ENCODE measurements at places on chromosomes 7 and 10.

GRCh38 chr7:91338226-91339020 lies 74.2 kb downstream of the FZD1 start:
- DNase-seq = no peak

DNA sequence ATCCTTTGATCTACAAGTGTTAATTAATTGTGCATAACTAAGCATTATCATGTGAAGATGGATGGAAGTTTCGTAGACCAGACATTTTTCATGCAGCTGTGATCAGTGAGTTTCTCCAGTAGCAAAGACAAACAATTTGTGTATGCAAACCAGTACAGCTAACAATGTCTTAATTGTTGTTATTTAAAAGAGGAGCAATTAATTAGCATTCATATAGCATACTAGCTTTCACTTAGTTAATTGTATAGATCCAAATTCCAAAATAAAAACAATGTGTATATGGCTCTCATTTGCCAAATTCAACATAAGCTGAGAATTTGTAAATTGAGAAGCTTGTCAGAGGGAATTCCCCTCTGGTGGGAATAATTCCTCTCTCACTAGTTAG lies 22.6 kb upstream of the PRKCQ start:
- no peak for DNase-seq

- no peak for DNase-seq
Observed at GRCh38 chr10:15868006-15868405, 7.7 kb upstream of the MINDY3 start.

GRCh38 chr7:141012696-141013344 lies 1.9 kb downstream of the MRPS33 start:
- DNase-seq = no peak

DNA sequence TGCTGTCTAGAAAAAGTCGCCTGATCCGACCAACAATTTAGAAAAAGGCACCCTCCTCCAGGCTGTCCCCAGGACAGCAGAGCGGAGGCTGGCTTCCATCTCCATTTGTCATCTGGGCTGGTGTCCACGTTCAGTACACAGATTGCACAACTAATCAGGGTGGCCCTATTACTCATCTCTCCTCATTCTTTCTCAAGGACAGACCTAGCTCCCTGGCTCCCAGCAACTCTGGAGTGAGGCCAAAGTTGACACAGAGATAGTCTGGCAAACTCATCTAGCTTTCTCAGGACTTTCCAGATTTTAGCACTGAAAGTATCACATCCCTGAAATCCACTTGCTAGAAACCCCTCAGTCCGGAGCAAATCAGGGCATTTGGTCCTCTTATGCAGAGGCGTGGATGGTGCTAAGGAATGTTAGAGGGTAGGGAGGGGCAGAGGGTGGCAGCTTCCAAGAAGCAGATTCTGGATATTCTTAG lies 75.1 kb downstream of the DNAH11 start:
- no peak for DNase-seq

DNA sequence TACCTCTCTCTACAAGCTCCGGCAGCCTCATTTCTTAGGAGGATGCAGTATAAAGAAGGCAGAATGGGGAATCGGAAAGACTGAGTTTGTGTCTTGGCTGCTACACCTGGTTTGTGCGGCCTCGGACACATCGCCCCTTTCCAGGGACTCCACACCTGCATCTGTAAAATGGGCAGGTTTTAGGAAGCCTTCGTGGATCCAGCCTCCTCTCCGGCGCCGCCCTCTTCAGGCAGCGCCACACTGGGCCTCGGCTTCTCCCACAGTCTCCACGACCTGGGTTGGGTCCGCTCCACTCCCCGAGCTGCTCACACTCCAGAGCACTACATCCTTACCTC lies 341 bp downstream of the GOT1 start:
- DNase-seq = peak; percentile 28

- DNase-seq = peak; percentile 43
Observed at GRCh38 chr10:12720217-12720981, 281.1 kb downstream of the CCDC3 start.

DNA sequence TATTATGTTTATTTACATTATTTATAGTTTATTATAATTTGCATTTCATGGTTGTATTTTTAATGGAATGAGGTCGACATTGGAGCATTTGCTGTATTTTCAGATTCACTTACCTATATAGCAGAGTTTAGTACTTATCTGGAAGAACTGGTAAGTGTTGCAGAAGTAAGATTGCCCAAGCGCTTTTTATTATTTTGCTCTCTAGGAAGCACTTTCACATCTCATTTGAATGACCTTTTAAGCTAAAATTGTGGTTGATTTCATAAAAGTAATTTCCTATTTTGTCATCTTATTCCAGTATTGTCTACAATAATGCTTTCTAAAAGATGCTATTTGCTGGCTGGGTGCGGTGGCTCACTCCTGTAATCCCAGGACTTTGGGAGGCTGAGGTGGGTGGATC lies 28.6 kb downstream of the SEC61A2 start:
- no peak for DNase-seq

DNA sequence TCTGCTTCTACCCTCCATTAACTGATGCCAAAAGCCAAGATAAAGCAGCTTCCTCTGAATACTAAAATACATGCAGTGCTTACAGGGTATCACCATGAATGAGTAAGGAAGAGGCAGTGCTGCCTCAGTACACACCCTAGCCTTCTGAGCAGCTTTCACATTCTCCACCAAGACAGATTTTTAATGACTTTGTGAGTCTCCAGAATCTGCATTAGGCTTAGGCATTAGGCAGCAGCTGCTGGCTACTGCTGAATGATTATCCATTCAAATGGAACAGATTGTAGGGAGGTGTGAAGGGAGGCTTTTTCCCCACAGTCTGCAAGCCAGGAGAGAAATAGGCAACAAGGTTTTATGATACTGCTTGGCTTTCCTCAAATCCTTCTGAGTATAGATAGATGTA lies 1226.7 kb upstream of the LRRN3 start:
- peak; percentile 14 for DNase-seq

GRCh38 chr7:27168265-27168947 lies 3.1 kb upstream of the HOXA9 start:
- DNase-seq = peak; percentile 50

DNA sequence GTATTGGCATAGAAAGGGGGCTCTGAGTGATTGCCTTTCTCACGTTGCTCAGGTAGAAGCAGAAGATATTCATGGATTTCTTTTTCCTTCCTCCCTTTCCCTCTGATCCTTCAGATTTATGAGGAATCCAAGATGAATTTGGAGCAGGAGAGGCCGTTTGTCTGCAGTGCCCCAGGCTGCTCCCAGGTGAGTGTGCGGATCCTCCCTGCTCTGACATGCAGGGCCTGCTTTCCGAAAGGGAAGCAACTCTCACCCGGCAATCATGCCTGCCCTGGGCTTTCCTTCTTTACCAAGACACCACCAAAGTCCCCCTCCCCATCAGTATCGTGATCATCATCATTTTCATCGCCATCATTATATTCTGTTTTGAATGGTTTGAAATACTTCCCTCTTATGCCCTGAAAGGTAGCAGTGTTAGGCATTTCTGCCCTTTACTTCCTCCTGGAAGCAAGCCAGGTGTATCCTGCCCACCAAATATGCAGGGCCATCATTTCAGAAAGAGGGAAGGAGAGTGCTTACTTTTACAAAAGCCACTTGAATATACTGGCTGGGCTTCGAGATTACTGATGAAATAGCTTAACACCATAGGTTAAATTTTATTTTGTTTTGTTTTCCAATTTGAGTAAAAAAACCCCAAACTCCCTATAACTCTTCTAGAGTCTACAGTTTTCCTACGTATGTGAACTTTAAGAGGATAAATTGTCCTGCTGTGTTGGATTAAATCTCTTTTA lies 75.9 kb downstream of the CREB5 start:
- peak; percentile 11 for DNase-seq

DNA sequence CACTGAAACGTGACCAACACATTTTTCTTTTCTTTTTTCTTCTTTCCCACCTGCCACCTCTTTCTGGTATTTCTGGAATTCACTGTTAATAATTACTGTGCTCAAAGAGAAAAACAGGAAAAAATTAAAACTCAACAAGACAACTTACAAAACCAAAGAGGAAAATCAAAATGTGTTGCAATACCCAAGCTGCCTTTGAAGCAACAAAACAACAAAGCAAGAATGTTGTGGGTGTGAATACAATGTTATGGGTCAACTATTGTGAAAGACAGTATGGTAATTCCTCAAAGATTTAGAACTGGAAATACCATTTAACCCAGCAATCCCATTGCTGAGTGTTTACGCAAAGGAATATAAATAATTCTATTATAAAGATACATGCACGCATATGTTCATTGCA lies 415.1 kb downstream of the GFRA1 start:
- DNase-seq = no peak

DNA sequence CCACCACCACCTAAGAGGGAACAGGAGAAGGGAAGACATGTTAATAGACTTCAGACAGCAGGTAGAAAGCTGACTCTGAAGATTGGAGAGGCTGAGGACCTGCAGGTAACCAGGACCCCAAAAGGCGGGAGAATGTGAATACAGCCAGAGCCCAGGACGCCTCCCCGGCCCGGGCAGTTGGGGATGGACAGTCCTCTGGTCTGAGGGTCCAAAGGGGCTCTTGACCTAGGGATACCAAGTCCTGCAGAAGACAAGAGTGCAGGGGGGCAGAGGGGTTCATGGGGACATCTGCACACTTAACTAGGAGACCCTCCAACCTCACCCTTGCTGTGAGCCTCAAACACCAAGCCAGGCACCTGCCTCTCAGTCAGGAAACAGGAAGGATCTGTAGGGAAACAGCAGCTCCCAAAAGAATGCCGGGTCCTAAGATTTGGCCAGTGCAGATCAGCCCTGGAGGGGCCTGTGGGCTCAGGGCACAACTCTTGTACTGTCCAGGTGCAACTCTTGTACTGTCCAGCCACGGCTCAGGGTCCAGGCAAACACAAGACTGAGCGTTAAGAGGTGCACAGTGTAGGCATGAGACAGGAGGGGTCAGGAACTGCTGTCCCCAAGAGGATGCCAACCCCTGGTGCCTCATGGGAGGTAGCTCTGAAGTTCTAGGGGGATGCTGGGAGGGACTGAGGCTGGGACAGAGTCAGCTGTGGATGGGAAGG lies 2.3 kb upstream of the STK32C start:
- DNase-seq = no peak

GRCh38 chr7:16739863-16740622 lies 13.5 kb upstream of the TSPAN13 start:
- peak; percentile 17 for DNase-seq

- no peak for DNase-seq
Observed at GRCh38 chr10:103829278-103829677, 26.1 kb downstream of the SH3PXD2A start.

- DNase-seq = no peak
Observed at GRCh38 chr10:79088176-79088575, 19.4 kb downstream of the ZMIZ1 start.

GRCh38 chr7:98130959-98131358 lies 24.3 kb downstream of the LMTK2 start:
- DNase-seq = no peak

DNA sequence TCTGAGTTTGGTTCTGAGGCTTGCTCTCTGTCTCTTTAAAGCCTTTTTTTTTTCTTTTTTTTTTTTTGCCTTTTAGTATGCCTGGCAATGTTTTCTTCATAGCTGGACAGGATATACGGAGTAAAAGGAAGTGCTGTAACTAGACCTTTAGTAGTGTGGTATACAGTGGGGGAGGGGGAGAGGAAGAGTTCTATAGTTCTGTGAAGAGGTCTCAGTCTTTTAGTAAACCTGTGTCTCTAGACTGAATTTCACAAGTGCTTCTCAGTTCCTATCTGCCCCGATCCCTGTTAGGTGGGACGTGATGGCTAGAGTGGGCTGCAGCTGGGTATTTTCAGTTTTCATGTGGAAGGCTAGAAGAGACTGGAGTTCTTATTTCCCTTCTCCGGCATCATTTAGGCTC lies 3.1 kb upstream of the ABCC2 start:
- no peak for DNase-seq

DNA sequence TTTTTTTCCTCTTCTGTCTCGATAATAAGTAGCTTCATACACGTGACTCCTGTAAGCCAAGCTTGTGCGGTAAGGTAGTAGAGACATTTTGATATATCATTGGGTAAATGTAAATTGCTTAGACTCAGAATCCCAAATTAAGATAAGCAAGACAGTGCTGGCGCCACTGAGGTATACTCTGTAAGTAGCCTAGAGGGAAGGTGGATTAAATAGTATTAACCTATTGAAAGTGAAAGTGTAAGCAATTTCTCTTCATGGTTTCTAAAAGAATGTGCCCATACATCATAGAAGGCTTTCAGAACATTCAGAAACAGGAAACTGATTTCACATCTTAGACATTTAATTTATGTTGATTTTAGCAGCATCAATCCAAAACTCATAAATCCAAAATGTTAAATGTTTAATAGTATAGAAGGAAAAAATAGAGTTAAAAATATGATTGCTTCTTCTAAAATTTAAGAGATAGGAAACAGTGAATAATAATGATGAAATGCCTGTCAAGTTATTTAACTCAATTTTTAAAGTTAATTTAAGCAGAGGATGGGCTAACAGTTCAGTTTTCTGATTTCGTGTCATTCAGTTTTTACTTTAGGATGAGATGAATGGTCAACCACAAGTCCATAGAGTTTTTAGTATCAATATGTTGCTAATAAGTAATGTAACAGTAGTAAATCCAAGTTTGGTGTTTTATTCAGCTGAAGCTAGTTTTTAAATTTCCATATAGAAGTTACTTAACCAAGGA lies 36.8 kb downstream of the LRRC72 start:
- no peak for DNase-seq

DNA sequence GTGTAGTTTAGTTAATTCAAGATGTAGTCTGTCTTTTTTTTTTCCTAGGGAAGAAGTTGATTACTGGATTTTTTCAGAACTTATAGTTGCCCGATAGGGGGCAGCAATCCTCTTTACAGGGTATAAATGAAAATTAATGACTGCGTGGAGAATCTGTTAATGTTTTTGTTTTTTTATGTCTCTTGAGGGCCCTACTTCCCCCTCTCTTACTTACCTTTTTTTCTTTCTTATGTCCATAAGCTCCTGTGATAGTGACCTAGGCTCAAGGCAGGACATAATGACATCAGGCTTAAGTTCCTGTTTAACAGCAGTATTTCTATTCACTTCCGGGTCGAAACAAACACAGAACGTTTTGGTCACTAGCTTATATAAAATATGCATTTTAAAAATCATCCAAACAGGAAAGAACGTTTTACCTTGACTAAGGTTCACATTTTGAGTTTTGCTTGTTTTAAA lies 18.8 kb downstream of the CDC123 start:
- DNase-seq = peak; percentile 1
